Fibroblast of skin of scalp (primary cell): ENCODE measurements at places on chromosomes 5 and 9.

DNA sequence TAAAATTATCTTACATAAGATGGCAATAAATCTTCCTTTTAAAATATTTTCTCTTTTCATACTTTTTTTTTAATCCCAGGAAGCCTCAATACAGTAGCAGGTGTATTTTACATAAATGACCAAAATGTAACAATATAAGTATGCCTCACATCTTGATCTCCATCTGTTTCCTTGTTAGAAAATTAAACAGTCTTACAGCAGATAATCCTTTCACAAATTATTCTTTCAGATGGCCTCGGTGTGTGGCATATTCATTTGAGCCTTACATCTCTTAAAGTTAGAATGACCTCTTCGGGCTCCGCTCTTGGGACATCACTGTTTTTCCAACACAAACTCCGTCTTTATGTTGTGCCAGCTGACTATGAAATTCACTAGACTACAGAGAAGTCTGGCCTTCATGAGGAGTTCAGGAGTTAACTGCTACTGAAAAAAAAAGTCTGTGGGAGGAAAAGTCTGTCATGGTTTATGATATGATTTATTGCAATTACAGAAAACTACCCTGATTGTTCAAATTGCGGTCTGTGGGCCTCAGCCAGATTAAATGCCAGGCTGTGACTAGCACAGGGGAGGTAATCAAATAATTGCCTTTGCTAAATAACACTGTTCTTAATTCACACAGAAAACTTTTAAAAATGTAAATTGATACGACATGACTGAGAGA, 292.9 kb upstream of the PUM3 start:
- DNase-seq: peak; percentile 70

- DNase-seq: peak; percentile 80
Measured at GRCh38 chr9:27086818-27087680, 22.0 kb upstream of the TEK start.

DNA sequence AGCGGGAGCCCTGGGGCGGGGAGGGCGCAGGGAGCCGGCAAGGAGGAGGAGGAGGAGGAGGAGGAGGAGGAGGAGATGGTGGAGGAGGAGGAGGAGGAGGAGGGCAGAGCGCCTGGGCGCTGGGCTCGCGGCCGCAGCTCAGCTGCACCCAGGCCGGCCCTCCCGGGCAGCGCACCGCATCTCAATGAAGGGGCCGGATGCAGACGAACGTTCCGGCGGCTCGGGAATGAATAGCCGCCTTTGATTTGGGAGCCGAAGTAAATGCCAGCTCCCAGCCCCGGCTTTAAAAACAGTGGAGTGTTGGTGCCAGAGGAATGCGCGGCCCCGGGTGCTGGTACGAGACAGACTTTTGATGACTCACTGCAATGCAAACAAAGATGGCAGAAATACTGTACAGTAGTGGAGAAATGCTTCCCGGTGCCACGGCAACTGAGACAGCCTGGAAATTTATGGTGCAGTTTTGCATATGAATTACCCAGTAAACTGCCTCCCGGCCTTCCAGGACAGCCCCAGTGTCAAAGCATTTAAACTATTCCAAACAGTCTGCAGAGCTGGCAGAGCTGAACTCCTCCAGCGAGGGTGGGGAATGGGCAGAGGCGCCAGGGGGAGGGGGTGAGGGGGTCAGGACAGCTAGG, 43.1 kb downstream of the NACC2 start:
- DNase-seq: peak; percentile 98

- peak; percentile 62 for DNase-seq
Measured at GRCh38 chr9:127637322-127637847, 25.3 kb downstream of the STXBP1 start.

- DNase-seq: no peak
Measured at GRCh38 chr5:151384106-151384505, 36.7 kb upstream of the SLC36A2 start.

- DNase-seq: no peak
Measured at GRCh38 chr5:116848954-116849581, 274.4 kb upstream of the SEMA6A start.

GRCh38 chr5:72515211-72515610, 8.0 kb upstream of the ZNF366 start:
- no peak for DNase-seq

- DNase-seq: no peak
Measured at GRCh38 chr5:14492331-14492964, 89.1 kb upstream of the OTULINL start.

DNA sequence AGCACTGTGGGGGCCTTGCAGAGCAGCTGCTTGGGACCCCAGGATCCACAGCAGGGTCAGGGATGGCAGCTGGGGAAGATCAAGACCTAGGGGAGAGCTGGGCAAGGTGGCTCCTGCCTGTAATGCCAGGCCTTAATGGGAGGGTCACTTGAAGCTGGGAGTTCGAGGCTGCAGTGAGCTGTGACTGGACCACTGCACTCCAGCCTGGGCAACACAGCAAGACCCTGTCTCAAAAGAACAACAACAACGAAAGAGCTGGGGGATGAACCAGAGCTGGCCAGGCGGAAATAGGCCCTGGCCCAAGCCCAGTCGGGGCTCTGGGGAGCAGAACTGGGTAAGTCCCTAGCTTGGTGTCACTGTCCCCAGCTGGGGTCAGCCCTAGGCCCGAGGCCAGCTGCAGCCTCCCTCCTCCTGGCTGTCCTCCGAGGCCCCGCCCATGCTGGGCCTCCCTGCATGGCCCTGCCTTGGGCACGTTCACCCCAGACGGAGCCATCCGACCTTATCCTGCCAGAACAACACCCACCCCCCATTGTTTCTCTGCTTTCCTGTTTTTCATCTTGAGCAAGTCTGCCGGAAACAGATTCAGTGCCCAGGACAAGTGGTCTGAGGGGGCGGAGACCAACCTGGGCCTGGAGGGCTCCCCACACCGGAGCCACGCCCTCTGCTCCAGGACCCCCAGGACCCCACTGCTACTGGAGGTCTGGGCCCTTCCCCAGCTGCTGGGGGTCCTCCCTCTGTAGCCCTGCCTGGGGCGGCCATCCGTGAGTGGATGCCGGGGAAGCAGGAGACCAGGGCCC, 1.9 kb downstream of the DIPK1B start:
- no peak for DNase-seq

DNA sequence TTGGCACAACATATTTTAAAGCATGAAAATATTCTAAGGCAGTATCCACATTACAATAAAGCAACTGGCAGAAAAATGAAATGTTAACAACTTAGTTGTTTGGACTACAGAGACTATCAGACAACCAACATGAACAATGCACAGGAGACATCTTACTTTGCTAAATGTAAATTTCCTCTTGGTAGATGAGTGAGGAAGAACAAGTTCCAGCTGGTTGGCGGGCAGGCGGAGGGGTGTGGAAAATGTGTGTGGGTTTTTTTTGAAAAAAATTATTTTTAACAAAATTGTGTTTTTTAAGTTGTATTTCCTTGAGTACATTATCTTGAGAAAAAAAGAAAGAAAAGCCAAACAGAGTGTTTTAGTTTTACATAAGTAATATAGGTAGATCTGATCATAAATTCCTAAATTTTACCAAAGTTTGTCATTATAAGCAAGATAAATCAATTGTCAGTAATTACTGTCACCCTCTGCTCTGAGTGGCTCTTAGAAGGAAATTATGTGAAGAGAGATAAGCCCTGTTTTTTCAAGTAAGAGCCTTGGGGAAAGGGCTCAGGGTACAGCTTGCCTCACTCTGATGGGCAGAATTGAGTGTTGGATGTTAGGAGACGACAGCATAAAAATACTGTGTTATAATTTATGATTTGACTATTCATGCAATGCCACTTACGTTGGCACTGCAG, 42.5 kb downstream of the TMEM167A start:
- no peak for DNase-seq

- DNase-seq: peak; percentile 88
Measured at GRCh38 chr9:70987986-70988385, 133.4 kb downstream of the TRPM3 start.

- DNase-seq: no peak
Measured at GRCh38 chr9:100784755-100785154, 206.9 kb downstream of the CAVIN4 start.

GRCh38 chr9:136231478-136232297, 13.9 kb downstream of the QSOX2 start:
- no peak for DNase-seq

DNA sequence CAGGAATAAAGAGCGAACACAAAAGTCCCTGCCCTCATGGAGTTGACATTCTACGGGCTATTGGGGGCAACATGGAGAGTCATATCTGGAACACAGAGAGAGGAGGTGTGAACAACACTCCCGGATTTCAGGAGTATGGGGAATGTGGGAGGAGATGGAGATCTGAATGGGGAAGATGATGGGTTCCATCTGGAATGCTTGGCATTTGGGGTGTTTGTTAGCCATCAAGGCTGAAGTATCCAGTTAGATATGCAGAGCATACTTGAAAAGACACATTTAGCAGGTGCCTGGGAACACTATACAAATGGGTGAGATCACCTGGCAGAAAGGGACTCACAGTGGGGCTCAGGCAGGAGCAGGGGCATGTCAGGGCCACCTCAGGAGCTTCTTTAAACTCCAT, 61.1 kb downstream of the EGFLAM start:
- no peak for DNase-seq

GRCh38 chr5:5275211-5275610, 135.1 kb downstream of the ADAMTS16 start:
- no peak for DNase-seq

DNA sequence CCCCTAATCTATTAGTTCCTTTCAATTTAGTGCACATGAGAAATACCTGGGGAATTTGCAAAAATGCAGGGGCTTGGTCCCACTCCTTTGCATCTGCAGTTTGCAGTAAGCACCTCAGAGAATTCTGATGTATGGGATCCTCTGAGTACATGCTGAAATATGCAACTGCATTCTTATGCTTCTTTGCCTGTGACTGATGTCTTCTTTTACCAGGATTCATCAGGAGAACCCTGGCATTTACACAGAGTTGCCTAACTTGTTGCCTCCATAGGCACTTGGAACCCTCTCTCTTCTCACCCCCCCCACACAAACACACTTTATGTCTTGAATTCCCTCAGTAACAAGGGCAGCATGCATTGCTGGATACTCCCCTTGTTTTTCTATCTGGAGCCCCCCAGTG, 173.1 kb downstream of the KDM4C start:
- DNase-seq: peak; percentile 83

- DNase-seq: no peak
Measured at GRCh38 chr5:97388794-97389193, 205.7 kb upstream of the RIOK2 start.

GRCh38 chr9:136001231-136001630, 40.1 kb upstream of the UBAC1 start:
- no peak for DNase-seq

DNA sequence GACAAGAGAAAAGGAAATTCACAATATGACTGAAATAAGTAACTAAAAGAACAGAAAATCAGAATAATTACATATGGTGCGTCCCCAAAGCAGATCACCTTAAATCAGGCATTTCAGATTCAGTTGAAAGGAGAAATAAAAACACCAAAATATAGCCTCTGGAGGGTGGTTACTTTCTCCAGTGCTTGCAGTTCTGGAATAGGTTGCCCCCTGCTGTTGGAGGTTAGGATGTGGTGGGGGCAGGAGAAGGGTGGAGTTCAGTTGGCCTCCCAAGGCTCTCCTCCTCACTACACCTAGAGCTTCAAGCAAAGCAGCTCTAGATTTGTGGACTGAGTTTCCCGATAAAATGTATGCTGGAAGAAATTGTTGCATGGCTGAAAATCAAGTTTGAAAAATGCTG, 338.2 kb upstream of the TLE4 start:
- peak; percentile 41 for DNase-seq

DNA sequence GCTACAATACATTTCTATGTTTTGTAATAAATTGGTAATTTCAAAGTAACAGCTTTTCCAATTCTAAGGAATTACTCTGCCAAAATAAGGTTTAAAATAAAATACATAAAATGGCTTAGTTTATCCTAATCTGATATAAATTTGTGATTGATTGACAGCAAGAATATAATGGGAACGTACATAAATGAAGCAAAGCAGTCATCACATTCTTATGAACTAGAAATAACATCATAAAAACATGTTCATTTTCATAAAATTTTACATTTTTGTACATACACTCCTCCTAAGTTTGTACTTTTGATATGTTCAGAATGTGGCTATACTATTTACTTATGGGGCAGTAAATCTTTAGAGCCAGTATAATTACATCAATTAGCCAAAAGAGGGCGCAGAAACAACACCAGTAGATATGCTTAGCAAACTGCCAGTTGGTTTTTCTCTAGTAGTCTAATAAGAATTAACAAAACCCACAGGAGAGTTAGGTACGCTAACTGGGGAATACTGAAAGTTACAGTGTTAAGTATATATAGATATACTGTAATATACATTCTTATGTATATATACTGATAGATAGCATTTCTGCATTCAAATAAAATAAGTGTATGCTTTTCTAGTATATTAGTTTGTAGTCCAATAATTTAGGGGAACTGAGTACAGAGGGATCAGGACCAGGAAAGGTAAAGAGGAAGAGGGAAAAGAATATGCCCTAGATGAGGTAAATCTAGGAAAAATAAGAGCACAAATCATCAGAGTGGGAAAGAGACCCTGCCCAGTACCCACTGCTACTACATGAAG, 76.8 kb downstream of the ZDHHC21 start:
- DNase-seq: peak; percentile 65

- peak; percentile 98 for DNase-seq
Measured at GRCh38 chr5:151686674-151687407, at the start of gene SPARC. Gene SPARC, minus strand, starts transcription at chr5:151686915. Its CDS starts 10,727 bp downstream, at chr5:151676188.

- no peak for DNase-seq
Measured at GRCh38 chr5:141208478-141208877, at the start of gene PCDHB12. Gene PCDHB12, plus strand, starts transcription at chr5:141208719. Its CDS starts 189 bp downstream, at chr5:141208908.

DNA sequence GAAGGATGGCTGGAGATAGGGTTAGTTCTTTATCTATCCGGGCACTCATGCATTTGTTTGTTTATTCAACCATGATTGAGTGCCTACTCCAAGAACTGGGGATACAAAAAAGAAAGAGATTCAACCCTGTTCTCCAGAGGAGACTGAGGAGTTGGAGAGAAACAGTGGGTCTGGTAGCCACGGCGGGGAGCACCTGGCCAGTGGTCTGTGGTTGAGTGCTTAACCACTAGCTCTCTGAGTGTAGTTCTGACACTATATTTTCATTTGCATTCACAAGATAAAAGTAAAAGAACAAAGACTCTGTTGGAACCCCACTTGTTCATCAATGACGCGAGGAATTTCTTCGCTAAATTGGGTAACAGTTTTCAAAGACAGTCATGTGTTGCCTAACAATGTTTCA, 295.5 kb upstream of the MSX2 start:
- DNase-seq: no peak

DNA sequence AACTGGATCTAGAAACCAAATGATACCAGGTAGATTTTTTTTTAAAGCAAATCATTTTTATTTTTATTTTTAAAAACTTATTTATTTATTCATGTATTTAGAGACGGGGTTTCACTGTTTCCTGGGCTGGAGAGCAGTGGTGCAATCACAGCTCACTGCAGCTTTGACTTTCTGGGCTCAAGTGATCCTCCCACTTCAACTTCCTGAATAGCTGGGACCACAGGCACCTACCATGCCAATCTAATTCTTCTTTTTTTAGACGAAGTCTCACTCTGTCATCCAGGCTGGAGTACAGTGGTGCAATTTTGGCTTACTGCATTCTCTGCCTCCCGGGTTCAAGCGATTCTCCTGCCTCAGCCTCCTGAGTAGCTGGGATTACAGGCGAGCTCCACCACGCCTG, 41.3 kb upstream of the CDK20 start:
- no peak for DNase-seq
